Activated naive CD8-positive, alpha-beta T cell treated with anti-CD3 and anti-CD28 coated beads, Interleukin-2, amount 10 ng/mL, durations not matched to agents 7 days and 5 days (primary cell): ENCODE measurements at places on chromosomes 4 and X.
A peak's percentile ranks its signal among the peaks of the same experiment; 100 is the strongest.

GRCh38 chr4:167642250-167642649, 408.0 kb upstream of the SPOCK3 start:
- no peaks in the 10 kb centered on the region for H3K36me3 ChIP-seq
- no peak for DNase-seq
- H3K27me3 ChIP-seq: no peaks in the 10 kb centered on the region
- H3K4me1 ChIP-seq: no peaks in the 10 kb centered on the region
- no peak overlapping the region for H3K4me3 ChIP-seq
- H3K27ac ChIP-seq: no peak overlapping the region

DNA sequence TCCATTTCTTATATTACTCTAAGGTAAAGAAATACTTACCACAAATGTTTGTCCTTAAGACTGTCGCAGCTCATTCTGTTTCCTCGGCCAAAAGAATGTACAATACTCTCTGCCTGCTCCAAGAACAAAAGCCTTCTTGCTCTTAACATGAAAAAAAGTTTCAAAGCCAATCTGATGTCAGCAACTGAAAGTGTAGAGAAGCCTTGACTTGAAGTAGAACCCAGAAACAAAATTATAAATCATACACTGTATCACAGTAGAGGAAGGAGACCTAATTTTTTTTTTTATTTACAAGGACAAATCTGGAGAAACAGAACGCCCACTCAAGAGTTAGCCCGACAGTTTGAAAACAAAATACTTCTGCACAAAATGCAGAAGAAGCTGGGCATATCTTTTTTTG, at the start of gene MCF2:
TSS of gene MCF2 (minus strand) at position 101 of the 400 bp plus-strand sequence. CDS start 56,423 bp downstream, outside the sequence.
- H3K27ac ChIP-seq: no peak within 1 kb of the TSS
- no peaks in the 10 kb centered on the region for H3K4me1 ChIP-seq
- no peaks in the 10 kb centered on the region for H3K36me3 ChIP-seq
- H3K27me3 ChIP-seq: no peaks in the 10 kb centered on the region
- DNase-seq: no peak
- H3K4me3 ChIP-seq: no peak within 1 kb of the TSS

GRCh38 chrX:55488006-55488592, 1.5 kb downstream of the USP51 start:
- peak overlapping the region; percentile 78 for H3K4me3 ChIP-seq
- H3K27me3 ChIP-seq: no peaks in the 10 kb centered on the region
- DNase-seq: no peak
- H3K4me1 ChIP-seq: peaks cover 8% of the 10 kb centered on the region
- H3K27ac ChIP-seq: peak overlapping the region; percentile 78

- H3K36me3 ChIP-seq: no peaks in the 10 kb centered on the region
- H3K27me3 ChIP-seq: no peaks in the 10 kb centered on the region
- no peak overlapping the region for H3K27ac ChIP-seq
- H3K4me3 ChIP-seq: no peak overlapping the region
- no peaks in the 10 kb centered on the region for H3K4me1 ChIP-seq
- DNase-seq: no peak
Measured at GRCh38 chr4:188411805-188412204, 272.6 kb downstream of the TRIML1 start.

GRCh38 chr4:18533262-18533775, 511.8 kb upstream of the LCORL start:
- no peaks in the 10 kb centered on the region for H3K27me3 ChIP-seq
- H3K27ac ChIP-seq: no peak overlapping the region
- no peaks in the 10 kb centered on the region for H3K36me3 ChIP-seq
- H3K4me1 ChIP-seq: no peaks in the 10 kb centered on the region
- DNase-seq: no peak

- DNase-seq: no peak
- peaks cover 5% of the 10 kb centered on the region for H3K27me3 ChIP-seq
- H3K4me3 ChIP-seq: no peak overlapping the region
- H3K4me1 ChIP-seq: no peaks in the 10 kb centered on the region
- no peak overlapping the region for H3K27ac ChIP-seq
- H3K36me3 ChIP-seq: no peaks in the 10 kb centered on the region
Measured at GRCh38 chr4:154344686-154345085, 146.9 kb downstream of the DCHS2 start.
